Mesenchymal stem cell (in vitro differentiated cells and primary cell): ENCODE measurements at places on chromosomes 6 and 20.

DNA sequence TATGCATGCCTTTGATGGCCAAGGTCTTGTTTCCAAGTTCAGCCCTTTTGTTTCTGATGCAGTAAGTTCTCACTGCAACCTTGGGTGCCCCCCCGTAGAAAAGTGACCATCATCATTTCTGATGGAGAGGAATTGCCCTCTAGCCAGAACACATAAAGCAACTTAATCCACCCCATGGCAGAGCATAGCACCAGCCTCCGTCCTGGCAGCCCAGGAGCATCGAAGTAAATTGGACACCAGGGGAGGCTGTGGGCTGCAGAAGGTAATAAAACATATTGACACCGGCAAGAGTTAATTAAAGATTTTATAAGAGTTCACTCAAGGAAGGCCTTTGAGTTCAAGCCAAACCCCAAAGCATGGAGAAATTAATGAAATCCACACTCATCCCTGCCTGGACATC lies 39.2 kb upstream of the CST7 start:
- no peak overlapping the region for H3K27ac ChIP-seq
- no peaks in the 10 kb centered on the region for H3K36me3 ChIP-seq
- H3K27me3 ChIP-seq: peaks cover 39% of the 10 kb centered on the region
- no peak for DNase-seq
- no peak overlapping the region for H3K4me3 ChIP-seq
- peaks cover 2% of the 10 kb centered on the region for H3K4me1 ChIP-seq

DNA sequence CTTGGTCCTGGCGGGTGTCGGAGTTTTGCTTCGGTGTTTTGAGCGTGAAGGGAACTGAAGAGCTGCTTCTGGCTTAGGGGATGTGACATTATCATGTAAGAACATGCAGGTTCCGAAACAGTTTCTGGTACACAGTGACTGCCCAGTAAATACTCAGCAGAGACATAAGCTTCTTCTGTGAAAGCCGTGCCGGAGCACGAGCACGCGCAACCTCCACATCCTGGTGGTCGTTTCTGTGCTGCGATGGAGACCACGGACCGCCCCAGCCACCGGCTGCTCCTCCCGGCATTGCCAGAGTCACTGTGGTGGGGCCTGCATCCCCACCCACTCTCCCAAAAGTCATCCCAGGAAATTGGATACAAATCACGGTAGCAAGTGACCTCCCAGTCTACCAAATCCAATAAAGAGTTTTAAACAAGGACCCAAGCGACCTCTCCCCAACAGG lies 18.7 kb downstream of the KIF25 start:
- no peak overlapping the region for H3K4me3 ChIP-seq
- peaks cover 16% of the 10 kb centered on the region for H3K27me3 ChIP-seq
- no peaks in the 10 kb centered on the region for H3K4me1 ChIP-seq
- no peak overlapping the region for H3K27ac ChIP-seq
- H3K36me3 ChIP-seq: no peaks in the 10 kb centered on the region
- DNase-seq: no peak

GRCh38 chr6:17589406-17590096 lies 10.6 kb upstream of the FAM8A1 start:
- DNase-seq: peak; percentile 92
- no peaks in the 10 kb centered on the region for H3K27me3 ChIP-seq

DNA sequence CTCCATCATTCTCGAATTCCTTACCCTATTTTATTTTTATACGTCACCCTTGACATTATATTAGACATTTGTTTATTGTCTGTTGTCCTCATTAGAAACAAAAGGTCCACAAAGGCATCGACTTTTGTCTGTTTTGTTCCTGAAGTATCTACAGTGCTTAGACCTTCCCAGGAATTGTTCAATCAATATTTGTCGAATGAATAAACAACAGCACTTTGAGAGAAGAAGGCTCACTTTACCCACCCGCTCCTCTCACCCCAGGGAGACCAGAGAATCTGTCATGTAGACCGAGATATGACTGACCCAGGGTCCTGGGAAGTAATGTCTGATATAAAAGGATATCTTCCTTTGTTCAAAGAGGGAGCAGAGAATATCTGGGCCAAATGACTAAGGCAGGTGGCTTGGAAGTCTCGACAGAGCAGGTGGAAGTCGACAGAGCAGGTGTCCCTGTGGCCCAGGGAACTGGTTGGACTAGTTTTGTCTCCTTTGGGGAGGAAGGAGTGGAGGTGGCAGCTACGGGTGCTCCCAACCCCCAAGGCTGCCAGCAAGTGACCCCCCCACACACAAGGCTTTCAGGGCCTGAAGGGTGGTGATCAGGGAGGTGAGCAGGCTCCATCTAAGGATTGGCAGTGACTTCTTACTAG lies 14.8 kb upstream of the CHMP4B start:
- H3K36me3 ChIP-seq: peaks cover 8% of the 10 kb centered on the region
- no peaks in the 10 kb centered on the region for H3K27me3 ChIP-seq
- no peak overlapping the region for H3K4me3 ChIP-seq
- no peak for DNase-seq
- H3K4me1 ChIP-seq: no peaks in the 10 kb centered on the region

DNA sequence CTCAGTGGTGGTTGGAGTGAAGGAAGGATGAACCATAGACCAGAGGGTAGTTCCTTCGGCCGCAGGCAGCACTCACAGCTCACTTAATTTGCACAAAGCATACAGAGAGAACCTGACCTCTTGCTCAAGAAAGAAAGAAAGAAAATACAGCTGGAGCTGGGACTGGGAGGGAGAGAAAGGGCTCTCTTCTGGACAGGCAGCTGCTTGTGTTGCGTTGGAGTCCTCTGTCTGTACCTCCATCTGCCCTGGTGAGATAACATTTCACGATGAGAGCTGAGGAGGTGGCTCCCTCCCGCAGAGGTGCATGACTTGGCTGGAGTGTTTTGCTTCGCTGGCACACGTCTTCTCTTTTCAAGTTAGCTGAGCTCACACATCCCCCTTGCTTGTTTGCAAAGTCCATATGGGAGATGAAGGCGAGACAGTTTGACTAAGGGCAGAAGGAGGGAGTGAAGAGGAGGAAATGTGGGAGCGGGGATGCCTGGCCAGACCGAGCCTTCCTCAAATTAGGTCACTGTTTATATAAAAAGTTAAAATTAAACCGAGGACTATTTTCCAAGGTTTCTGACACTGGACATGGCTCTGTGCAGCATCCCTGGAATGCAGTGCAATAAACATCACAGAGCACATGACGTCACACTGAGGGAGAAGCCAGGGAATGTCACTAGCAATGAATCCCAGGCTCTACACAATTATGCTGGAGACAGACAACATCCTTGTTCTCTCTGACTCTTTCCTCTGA lies 359.4 kb downstream of the CD83 start:
- no peaks in the 10 kb centered on the region for H3K36me3 ChIP-seq
- H3K4me1 ChIP-seq: peaks cover 19% of the 10 kb centered on the region
- DNase-seq: peak; percentile 98
- H3K4me3 ChIP-seq: no peak overlapping the region
- no peaks in the 10 kb centered on the region for H3K27me3 ChIP-seq

- H3K27ac ChIP-seq: no peak overlapping the region
- no peak overlapping the region for H3K4me3 ChIP-seq
- H3K36me3 ChIP-seq: no peaks in the 10 kb centered on the region
- DNase-seq: peak; percentile 6
- no peaks in the 10 kb centered on the region for H3K27me3 ChIP-seq
These were observed 76.6 kb upstream of the VGLL2 start for GRCh38 chr6:117188627-117189201.

- H3K4me1 ChIP-seq: no peaks in the 10 kb centered on the region
- no peaks in the 10 kb centered on the region for H3K36me3 ChIP-seq
- H3K27ac ChIP-seq: no peak overlapping the region
These were observed 70.9 kb downstream of the VIP start for GRCh38 chr6:152821525-152821924.

GRCh38 chr6:68978411-68978810 lies 343.3 kb downstream of the ADGRB3 start:
- no peaks in the 10 kb centered on the region for H3K36me3 ChIP-seq
- H3K4me3 ChIP-seq: no peak overlapping the region
- no peaks in the 10 kb centered on the region for H3K4me1 ChIP-seq
- no peak for DNase-seq

DNA sequence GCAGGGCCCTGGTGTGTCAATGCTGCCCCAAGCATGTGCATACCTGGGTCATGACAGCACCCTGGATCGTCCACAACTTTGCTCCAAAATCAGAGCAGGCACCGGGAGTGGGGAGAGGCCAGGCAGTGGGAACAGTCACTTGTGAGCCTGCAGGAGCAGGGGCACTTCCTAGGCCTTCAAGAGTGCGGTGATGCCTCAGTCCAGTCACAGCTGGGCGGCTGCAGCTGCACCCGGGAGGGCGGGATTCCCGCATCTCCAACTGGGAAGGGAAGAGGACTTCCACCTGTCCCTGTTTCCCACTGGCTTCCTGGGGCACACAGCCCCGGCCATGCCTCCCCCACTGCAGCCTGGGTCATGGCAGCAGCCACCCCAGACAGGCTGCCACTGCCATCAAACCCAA lies 191.3 kb upstream of the DEFB112 start:
- H3K27me3 ChIP-seq: no peaks in the 10 kb centered on the region
- H3K36me3 ChIP-seq: no peaks in the 10 kb centered on the region
- H3K4me1 ChIP-seq: peaks cover 2% of the 10 kb centered on the region
- no peak overlapping the region for H3K4me3 ChIP-seq
- DNase-seq: no peak

GRCh38 chr6:45479834-45480751 lies 102.4 kb upstream of the SUPT3H start:
- H3K36me3 ChIP-seq: no peaks in the 10 kb centered on the region
- no peaks in the 10 kb centered on the region for H3K27me3 ChIP-seq
- peaks cover 6% of the 10 kb centered on the region for H3K4me1 ChIP-seq
- DNase-seq: peak; percentile 96

- H3K27ac ChIP-seq: no peak overlapping the region
- peaks cover 10% of the 10 kb centered on the region for H3K36me3 ChIP-seq
- peaks cover 20% of the 10 kb centered on the region for H3K4me1 ChIP-seq
- DNase-seq: peak; percentile 52
These were observed 3.3 kb downstream of the SPEF1 start for GRCh38 chr20:3777716-3778629.

- H3K4me1 ChIP-seq: peaks cover 6% of the 10 kb centered on the region
- H3K36me3 ChIP-seq: peaks cover 4% of the 10 kb centered on the region
- no peak overlapping the region for H3K27ac ChIP-seq
- no peak overlapping the region for H3K4me3 ChIP-seq
- no peak for DNase-seq
These were observed 114.5 kb downstream of the TCP11 start for GRCh38 chr6:35026434-35027222.

DNA sequence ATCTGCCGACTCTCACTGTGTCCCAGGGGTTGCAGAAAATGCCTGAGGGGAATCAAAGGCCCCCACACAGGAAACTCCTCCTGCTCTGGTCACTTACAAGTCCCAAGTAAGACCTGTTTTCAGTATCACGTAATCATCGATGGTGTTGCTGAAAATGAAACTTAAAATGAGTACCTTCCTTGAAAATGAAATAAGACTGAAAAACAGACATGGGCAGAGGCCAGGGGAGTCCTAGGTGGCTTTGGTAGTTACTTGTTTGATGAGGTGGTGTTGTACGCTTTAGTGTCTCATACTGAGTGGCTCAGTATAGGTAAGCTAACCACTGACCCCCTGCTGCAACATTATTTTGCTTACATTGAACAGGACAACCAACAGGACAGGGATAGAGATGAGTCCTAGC lies 43.0 kb upstream of the SYNCRIP start:
- no peak overlapping the region for H3K27ac ChIP-seq
- H3K27me3 ChIP-seq: no peaks in the 10 kb centered on the region
- H3K36me3 ChIP-seq: no peaks in the 10 kb centered on the region
- H3K4me1 ChIP-seq: no peaks in the 10 kb centered on the region
- no peak overlapping the region for H3K4me3 ChIP-seq

DNA sequence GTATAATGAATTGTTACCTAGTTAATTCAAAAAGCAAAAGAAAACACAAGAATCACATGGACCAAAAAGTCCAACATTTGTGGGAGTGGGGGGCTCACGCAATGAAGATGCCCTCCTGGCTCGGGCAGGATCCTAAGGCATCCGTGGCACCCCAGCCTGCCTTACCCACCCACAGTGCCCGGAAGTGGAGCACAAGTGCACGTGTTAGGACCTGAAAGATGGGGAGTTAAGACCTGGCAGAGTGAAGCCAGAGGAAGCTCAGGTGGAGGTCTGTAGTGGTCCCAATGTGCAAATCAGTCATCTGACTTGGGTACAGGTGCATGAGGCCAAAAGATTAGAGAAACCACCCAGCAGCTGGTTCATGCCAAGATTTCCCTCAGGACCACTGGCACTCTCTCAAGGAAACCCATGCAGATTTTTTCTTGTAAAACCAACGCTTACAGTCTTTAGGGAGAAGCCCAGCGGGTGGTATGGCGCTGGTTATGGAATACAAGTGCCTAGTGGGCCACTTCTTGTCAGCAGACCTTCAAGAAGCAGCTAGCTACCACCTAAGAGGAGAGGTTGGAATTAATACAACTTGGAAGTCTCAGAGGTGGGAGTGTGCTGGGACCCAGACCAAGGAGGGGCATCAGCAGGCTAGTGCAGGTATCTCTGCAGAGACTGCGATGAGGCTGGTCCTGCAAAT lies 42.1 kb downstream of the BFSP1 start:
- no peak overlapping the region for H3K27ac ChIP-seq
- H3K27me3 ChIP-seq: peaks cover 39% of the 10 kb centered on the region
- no peak for DNase-seq
- no peaks in the 10 kb centered on the region for H3K4me1 ChIP-seq
- H3K36me3 ChIP-seq: no peaks in the 10 kb centered on the region
- no peak overlapping the region for H3K4me3 ChIP-seq
